ENCODE measurements at places on chromosomes 7 and 10. TPM values are rescaled to one million over a fixed set of nuclear protein-coding genes. Genes with fewer than 3 reads are reported as not detected.

Gene HTRA1
- not detected for total RNA-seq

Gene NKX6-2
- total RNA-seq = not detected

Gene INHBA
- total RNA-seq = not detected

Gene SYNPO2L
- total RNA-seq = not detected

Gene NEBL
- total RNA-seq = not detected

Gene PARD3
- 0.93 TPM for total RNA-seq

Gene IFIT5
- 10.1 TPM for total RNA-seq

Gene TMEM178B
- total RNA-seq = 0.58 TPM

Gene CALHM1
- not detected for total RNA-seq

Data from activated CD4-positive, alpha-beta memory T cell treated with anti-CD3 and anti-CD28 coated beads for 36 hours (primary cell).